ENCODE measurements at places on chromosomes 3 and 15. TPM values are rescaled to one million over a fixed set of nuclear protein-coding genes. Genes with fewer than 3 reads are reported as not detected.

- no peak for DNase-seq
Measured at GRCh38 chr3:40079203-40079846, 230.2 kb upstream of the EIF1B start.

DNA sequence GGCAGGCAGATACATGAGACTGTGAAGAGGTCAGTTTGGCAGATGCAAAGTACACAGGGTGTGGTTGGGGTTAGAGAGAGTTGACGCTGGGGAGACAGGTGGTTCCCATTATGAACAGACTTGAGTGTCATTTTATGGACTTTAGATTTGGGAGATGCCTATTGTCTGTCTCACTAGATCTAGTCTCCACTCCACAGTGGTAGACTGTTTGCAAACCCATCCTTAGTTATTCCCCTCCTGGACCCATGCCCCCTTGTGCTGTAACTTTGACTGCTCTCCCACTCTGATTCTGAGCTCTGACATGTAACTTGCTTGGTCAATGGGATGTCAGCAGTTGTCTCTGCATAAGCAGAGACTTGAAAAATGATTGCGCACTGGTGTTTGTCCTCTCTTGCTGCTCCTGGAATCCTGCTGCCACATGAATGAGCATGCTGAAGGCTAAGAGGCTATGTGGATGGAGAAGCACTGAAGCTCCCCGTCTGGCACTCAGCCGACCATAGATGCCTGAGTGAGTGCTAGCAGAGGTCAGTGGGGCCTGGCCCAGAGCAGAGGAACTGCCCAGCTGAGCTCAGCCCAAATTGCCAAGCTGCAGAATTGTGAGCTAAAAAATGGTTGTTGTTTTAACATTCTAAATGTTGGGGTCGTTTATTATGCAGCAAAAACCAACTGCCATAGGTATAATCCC is 88.2 kb downstream of the FAM43A start:
- no peak for DNase-seq

DNA sequence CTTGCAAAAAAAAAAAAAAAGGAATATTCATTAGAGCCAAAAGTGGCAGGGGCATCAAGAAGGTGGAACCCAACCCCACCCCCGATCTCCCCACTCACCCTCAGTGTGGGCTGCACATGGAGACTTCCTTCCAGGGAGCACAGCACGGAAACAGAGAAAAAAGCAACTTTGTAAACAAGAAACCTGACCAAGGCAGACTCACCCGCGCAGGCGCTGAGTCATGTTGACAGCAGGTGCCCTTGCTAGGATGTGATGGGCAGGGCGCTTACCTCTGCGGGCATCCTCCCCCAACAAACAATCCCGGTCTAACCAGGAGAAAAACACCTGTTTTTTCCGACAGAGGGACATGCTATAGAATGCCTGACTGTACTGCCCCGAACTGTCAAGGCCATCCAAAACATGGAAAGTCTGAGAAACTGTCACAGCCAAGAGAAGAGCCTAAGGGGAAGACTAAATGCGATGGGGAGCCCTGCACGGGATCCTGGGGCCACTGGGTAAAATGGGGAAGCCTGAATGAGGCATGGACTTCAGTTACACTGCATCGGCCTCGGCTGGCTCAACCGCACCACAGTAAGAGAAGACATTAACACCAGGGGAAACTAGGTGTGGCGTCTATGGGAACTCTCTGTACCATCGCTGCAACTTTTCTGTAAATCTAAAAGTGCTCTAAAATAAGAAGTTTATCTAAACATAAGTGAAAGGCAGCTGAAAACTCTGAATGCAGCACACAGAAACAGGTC is 66.7 kb upstream of the GATA2 start:
- DNase-seq = no peak

GRCh38 chr3:53588122-53588521 is 93.7 kb downstream of the CACNA1D start:
- no peak for DNase-seq

DNA sequence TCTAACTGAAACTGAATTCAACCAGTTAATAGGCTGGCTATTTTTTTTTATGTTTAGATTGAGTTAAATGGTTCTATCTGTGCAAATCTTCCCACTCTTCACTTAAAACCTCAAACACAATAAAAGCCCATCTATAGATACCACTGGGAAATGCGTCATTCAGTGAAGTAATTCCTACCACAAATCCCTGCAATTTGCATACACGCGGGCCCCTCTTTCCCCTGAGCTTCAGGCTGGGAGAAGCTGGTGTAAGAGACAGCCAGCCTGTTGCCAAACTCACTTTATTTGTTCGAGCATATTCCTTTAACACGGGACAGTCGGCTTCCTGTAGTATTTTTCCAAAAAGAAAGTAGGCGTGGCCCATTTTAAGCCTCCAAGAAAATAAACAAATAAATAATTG is 26.0 kb upstream of the MCTP2 start:
- DNase-seq = no peak

DNA sequence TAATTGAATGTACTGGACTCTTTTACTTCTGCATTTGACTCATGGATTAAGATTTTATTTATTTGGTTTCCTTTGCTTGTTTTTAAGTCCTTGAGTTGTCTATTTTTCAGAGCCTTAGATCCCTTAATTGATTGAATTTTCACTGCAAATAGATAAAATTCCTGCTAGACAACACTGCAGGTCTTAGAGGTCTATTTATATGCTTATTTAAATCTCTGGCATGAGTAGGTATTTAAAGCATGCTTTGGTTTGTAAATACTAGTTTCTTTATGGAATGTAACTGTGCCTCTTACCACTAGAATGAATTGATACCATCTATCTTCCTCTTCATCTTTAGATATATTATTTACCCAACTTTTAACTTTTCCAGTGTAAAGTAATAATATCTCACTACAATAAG is 20.0 kb downstream of the PLSCR5 start:
- DNase-seq = no peak

DNA sequence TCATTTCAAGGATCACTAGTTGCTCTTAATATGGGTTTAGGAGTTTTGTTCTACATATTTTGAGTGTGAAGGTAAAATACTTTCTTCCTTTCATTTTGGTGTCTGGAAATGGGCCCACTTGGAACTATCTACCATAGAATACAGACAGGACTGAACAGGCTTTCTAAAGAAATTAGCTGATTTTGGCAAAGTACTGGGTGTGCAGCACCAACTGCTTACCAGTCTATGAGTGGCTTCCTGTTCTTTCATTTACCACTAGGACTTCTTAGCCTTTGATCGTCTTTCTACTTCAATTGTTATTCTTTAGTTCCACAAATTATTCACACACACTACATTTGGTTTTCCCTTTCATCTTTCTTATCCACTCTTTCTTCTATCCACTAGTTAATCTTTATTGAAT is 1196.3 kb downstream of the ROBO1 start:
- DNase-seq = no peak

GRCh38 chr3:31880020-31880419 is 101.0 kb downstream of the OSBPL10 start:
- no peak for DNase-seq

GRCh38 chr3:41808618-41809017 is 153.3 kb downstream of the ULK4 start:
- no peak for DNase-seq

DNA sequence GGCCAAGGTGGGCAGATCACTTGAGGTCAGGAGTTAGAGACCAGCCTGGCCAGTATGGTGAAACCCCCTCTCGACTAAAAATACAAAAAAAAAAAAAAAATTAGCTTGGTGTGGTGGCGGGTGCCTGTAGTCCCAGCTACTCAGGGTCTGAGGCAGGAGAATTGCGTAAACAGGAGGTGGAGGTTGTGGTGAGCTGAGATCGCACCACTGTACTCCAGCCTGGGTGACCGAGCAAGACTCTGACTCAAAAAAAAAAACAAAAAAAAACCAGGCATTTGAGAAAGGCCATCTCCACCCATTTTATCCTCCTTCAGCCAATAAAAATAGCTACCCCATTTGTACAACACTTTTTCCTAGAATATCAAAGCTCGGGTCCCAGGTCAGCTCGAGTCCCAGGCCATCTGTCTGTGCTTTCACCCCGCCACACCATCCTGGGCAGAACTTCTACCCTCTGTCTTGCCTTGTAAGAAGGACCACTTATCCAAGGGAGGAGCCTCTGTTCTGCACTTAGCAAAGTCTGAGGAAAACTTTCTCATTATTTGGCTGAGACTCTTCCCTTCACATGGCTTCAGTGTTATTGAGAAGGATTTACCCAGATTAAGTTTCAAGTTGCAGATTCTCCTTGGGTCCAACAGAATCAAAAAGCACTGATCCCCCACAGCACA is 99.1 kb downstream of the MESD start:
- no peak for DNase-seq

- no peak for DNase-seq
Measured at GRCh38 chr3:128783774-128784173, 57.8 kb downstream of the RAB7A start.

- DNase-seq = no peak
Measured at GRCh38 chr3:70880421-70880820, 568.0 kb upstream of the MDFIC2 start.

GRCh38 chr3:177917234-177917861 is 618.9 kb upstream of the KCNMB2 start:
- DNase-seq = no peak

DNA sequence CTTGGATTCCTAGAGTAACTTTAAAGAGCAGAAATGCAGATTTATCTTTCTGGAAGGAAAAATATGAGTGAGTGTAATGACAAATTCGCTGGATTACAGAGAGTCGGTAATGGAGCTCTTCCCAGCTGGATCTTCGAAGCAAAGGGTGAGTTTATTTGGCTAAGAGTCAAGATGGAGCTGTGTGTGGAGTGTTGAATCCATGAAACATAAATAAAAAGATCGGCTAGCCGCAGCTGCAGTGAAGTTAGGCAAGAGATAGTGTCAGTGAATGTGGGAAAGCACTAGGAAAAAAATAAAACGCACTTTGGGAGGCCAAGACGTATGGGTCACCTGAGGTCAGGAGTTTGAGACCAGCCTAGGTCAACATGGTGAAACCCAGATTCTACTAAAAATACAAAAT is 10.3 kb downstream of the NAALADL2 start:
- DNase-seq = no peak

GRCh38 chr3:2589336-2589969 is 490.8 kb downstream of the CNTN4 start:
- DNase-seq = no peak

DNA sequence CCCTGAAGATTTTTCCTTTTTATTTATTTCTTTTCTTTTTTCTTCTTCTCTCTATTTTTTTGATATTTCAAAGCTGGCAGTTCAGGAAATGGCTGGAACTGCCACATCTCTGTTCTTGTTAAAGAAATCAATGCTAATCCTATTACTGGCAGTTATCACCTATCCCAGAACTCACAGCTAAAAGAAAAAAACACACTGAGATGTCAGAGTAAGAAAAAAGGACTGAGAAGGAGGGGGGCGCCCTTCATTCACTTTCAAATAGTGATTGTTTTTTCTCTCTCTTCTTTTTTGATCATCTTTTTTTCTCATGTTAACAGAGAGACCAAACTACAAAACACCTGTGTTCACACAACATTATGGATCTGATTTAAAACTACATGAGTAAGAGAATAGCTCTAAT is 337.1 kb downstream of the IL20RB start:
- no peak for DNase-seq

DNA sequence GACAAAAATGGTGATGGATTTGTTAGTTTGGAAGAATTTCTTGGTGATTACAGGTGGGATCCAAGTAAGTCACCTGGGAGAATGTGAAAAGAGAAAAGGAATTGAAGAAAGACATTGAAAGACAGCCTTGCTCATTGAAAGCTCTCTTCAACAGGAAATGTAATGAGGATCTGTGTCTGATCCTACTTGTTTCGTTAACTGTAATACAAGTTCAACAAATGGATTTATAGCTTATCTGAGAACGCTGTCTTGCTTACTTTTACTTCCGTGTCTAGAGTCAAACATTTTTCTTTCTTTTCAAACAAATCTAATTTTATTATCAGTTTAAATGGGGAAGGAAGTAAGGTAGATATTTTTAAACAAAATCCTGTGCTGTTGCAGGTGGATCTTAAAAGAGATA is 15.9 kb downstream of the RCN2 start:
- DNase-seq = no peak

DNA sequence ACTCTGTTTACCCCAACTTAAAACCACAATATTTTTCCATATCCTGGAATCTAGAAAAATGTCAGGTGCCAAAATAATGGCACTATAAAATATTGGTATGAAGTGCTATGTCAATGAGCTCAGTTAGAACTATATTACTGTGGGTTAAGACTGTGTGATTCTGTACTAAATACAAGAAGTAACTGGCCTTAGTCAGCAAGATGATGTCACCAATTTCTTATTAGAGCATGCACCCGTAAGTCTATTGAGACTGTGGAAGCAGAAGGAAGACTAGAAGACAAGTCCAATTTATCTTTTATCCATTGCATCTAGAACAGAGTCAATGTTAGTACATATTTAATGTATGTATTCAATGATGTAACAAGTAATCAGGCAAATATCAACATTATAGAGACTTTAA is 25.0 kb downstream of the LRRC58 start:
- DNase-seq = no peak

DNA sequence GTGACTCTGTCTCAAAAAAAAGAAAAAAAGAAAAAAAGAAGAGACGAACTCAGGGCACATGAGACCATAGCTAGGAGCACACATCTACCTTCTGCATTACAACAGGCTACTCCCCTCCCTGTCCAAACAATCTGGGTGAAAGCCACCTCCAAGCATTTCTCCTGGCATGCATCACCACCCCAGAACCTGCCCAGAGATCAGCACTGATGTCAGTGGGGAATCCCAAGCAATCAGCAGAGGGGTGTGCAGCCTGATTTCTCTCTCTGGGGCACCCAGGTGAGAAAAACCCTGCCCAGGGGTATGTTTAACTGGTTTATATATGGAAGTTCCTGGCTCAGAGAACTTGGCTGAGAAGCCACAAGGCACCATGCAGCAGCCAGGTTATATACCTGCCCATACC is 59.4 kb downstream of the CDC25A start:
- DNase-seq = no peak

DNA sequence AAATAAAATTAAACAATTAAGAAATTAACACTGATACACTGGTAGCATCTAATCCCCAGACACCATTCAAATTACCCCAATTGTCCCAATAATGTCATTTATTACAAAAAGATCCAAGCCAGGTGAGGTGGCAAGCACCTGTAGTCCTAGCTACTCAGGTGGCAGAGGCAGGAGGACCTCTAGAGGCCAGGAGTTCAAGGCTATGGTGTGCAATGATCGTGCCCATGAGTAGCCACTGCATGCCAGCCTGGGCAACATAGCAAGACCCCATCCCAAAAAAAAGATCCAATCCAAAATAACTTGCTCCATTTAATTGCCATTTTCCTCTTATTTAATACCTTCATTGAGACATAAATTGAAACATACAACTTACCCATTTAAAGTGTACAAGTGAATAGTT is 17.8 kb downstream of the CSTA start:
- DNase-seq = no peak

Gene MCTP2
- total RNA-seq = 6.5 TPM

Gene SPATA12
- total RNA-seq = not detected

Gene ERICH6
- total RNA-seq = not detected

Gene TRIM59
- 0.25 TPM for total RNA-seq

Gene IMPG2
- 0.03 TPM for total RNA-seq

Gene MESP1
- 3.1 TPM for total RNA-seq

Gene CHSY1
- 6.3 TPM for total RNA-seq

Gene STX19
- total RNA-seq = not detected

All from left lobe of liver (tissue), 2 donors.